ENCODE measurements at places on chromosomes 5 and 9.

GRCh38 chr5:89983216-89983615 lies 426.3 kb downstream of the CETN3 start:
- no peak for DNase-seq

- DNase-seq = no peak
Measured at GRCh38 chr5:158351485-158352125, 492.7 kb upstream of the CLINT1 start.

GRCh38 chr9:137632230-137633161 lies 13.7 kb downstream of the EHMT1 start:
- DNase-seq = no peak

GRCh38 chr9:123586275-123586674 lies 230.3 kb downstream of the CRB2 start:
- DNase-seq = no peak

- DNase-seq = no peak
Measured at GRCh38 chr5:133332439-133333024, 279.8 kb downstream of the FSTL4 start.

DNA sequence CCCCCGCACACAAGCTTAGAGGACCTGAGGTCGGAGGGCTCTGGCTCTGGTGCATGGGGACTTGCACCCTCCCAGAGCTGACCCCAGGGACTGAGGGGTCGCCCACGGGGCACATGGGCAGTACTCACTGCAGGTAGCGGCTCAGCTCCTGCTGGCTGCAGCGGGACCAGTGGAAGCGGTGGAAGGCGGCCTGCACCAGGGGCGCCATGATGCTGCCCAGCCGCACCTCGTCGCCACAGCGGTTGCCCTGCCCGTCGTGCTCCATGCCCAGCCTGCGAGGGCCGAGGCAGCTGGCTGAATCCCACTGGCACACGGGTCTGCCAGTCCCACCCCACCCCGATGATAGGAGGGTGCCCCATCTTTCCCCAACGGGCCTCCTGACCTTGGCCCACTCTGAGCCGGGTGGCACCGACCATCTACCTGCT lies 93.8 kb downstream of the ZNF354C start:
- DNase-seq = no peak

GRCh38 chr9:126146254-126147145 lies 180.1 kb upstream of the MVB12B start:
- peak; percentile 55 for DNase-seq

DNA sequence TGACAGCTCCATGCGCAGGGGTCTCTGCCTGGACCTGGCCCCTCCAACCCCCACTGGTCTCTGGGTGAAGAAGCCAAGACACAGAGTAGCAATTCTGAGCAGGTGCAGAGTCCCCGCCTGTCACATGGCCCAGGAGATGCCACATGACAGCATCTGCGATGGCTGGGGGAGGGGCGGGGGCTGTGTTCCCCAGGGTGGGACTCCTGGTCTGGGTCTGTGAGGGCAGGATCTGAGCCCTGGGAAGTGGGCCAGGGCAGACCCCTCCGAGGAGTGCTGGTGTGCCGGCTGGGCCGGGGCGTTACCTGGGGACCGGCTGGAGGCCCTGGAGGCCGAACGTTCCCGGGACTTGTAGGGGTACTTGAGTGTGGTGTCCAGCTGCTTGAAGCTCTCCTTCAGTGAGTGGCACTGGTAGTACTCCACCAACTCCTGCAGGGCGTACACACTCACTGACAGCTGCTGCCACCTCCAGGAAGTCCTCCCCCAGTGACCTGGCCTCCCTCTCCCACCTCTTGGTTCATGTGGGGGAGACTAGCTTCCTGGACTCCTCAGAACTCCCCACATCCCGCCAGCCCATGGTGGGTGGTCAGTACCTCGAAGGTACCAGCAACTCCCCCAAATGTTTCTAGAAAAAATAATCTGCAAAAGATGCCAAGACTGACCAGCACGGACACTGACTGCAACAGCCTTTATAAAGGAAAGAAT lies 32.1 kb upstream of the SARDH start:
- no peak for DNase-seq

DNA sequence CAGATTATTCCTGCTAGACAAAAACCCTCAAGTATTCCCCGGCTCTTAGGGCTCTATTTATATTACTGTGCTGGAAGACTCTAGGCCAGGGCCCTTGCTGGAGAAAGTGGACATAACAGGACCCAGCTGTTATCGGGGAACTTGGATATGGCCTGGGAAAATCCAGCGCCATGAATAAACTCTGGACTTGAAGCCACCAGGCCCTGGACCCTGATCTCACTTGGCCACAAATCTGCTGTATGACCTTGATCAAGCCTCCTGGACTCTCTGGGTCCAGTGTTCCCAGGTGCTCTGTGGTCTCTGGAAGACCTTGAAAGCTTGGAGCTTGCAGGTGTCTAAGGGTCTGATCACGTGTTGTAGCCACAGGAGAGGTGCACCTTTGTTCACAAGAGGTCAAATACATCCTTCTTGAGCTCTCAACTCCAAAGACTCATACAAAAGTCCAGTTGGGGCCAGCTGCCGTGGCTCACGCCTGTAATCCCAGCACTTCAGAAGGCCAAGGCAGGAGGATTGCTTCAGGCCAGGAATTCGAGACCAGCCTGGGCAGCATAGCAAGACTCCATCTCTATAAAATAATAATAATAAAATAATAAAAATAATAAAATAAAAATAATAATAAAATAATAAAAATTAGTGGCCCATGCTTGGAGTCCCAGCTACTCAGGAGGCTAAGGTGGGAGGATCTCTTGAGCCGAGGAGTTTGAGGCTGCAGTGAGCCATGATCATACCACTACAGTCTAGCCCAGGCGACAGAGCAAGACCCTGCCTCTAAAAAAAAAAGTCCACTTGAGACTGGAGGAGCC lies 26.5 kb downstream of the COL27A1 start:
- no peak for DNase-seq

DNA sequence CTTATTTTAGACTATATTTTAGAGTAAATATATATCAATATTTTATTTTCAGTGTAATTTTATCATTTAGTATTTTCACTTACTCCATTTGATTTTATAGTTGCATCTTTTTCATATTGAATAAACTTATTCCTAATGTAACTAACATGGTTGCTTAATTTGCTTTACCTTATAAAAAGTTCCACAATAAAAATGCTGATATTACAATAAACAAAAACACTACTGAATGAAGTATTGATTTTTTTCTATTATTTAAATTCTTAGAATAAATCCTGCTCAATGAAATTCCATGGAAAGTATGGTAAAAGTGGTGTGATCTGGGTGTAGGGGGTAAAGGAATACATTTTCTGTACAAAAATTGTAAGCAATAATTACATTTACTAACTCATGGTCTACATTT lies 2074.9 kb upstream of the C9orf72 start:
- DNase-seq = no peak

- no peak for DNase-seq
Measured at GRCh38 chr5:147753765-147754164, 28.8 kb downstream of the JAKMIP2 start.

GRCh38 chr5:175711472-175712312 lies 53.8 kb downstream of the HRH2 start:
- DNase-seq = no peak

- no peak for DNase-seq
Measured at GRCh38 chr5:143619040-143619439, 192.9 kb upstream of the HMHB1 start.

DNA sequence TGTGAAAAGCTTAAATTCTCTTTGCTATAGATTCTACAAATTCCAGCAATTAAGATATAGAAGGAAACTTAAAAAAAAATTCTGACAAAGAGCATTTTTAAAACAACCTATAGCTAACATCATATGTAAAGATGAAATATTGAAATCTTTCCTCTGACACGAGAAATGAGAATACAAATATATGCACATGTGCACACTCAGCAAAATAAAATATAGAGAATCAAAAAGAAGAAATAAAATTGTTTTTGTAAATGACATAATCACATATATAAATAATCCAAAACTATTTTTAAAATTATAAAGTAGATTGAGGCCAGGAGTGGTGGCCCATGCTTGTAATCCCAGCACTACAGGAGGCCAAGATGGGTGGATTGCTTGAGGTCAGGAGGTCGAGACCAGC lies 265.1 kb downstream of the IRX2 start:
- DNase-seq = no peak

DNA sequence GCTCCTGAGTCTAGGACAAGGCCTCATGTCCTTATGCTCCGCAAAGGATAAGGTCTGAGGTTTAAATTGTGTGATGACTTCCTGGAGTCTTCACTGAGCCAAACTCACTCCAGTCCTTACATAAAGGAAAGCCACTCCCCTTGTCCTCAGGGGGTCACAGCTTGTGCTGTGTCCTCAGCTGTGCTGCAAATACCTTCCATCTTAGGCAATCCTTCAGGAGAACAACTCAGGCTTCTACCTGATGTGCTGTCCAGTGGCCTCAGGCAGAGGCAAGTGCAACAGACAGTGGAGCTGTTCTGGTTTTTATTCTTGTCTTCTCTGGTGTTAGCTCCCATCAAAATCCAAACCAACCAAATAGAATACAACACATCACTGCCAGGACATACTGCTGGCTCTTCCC lies 151.5 kb downstream of the TAF11L14 start:
- DNase-seq = no peak

GRCh38 chr9:92392690-92393089 lies 11.7 kb downstream of the OGN start:
- no peak for DNase-seq

- no peak for DNase-seq
Measured at GRCh38 chr5:11301171-11301570, 540.1 kb upstream of the DAP start.

GRCh38 chr5:62199792-62200716 lies 106.0 kb upstream of the KIF2A start:
- peak; percentile 25 for DNase-seq

DNA sequence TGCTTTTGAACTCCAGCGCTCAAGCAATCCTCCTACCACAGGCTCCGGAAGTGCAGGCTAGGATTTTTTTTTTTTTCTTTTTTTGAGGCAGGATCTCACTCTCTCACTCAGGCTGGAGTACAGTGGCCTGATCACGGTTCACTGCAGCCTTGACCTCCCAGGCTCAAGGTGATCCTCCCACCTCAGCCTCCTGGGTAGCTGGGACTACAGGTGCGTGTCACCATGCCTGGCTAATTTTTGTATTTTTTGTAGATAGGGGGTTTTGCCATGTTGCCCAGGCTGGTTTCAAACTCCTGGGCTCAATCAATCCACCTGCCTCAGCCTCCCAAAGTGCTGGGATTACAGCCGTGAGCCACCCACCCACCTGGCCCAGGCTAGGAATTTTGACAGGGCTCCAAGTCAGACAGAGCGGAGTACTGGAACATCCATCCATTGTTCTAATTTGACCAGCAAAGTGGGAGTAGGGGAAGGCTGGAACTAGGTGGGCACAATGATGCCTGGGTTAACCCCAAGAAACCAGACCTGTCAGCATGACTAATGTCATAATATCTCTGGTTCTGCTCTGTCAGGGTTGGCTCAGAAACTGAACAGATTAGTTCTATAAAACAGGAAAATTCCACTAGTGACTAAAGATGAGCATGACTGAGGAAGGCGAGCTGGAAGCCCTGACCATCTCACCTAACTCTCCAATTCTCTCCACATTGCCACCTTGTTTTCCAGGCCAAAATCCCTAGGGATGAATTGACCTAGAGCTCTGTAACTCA lies 9.2 kb downstream of the ZBTB5 start:
- no peak for DNase-seq

GRCh38 chr5:59038798-59039295 lies 456.0 kb downstream of the RAB3C start:
- DNase-seq = no peak

DNA sequence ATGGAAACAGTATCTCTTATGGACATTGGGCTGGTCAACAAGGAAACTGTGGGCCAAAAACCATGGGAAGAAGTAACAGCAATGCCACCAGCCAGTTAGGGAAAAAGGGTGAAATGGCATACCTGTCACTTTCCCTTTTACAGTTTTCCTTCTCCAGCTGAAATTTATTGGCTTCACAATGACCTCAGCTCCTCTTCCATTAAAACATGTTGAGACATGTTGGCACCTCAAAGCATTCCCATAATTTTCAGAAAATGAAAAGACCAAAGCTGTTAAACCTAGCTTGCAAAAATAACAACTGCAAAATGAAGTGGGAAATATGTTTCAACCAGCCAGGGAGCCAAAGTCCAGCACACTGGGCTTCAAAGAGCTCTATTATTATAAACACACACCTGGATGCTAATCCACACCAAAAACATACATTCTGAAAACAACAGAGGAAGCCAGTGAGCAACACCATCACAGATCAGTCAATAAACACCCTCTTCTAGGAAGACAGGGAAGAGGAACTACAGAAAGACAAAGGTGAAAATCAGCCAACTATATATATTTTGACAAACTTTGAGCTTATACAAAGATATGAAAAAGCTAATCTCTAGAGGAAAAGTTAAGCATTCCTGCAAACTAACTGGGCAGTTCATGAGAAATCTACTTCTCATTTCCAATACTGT lies 78.4 kb upstream of the PTGER4 start:
- DNase-seq = no peak

GRCh38 chr5:156396063-156396829 lies 69.3 kb downstream of the SGCD start:
- DNase-seq = no peak

- no peak for DNase-seq
Measured at GRCh38 chr5:127447827-127448226, 69.6 kb upstream of the PRRC1 start.

DNA sequence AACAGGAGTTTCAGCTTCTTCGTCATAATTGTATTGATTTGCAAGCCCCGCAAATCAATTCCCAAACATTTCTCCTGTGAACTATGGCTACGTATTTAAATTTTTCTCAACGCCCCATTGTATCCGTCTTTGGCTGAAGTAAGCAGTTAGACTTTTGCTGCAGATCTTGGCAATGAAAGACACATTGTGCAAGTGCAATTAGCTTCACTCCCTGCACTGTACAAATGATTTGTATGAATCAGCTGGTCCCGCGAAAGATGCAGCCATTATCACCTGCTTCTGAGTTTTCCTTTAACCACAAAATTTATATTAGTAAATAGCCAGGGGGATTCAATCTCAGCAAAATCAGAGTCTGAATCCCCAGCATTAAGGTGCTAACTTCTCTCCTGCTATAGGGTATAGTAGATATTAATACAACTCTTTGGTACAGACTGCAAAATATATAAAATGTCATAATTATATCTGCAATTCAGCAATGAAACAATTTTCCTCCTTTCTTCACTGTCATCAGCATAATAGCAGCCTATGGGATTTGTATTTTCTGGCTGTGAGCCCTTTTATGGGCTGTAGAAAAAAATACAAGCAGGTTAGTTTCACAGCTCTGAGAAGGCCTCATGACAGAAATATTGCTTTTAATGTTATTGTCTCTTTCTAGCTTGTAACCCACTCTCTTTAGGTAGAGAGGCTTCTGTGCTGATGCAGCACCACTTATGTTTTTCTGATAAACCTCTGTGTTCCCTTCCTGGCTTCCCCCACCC lies 68.4 kb upstream of the SMARCA2 start:
- DNase-seq = no peak

Measured in activated CD4-positive, alpha-beta T cell treated with anti-CD3 and anti-CD28 coated beads for 36 hours (primary cell).